ENCODE measurements at places on chromosomes 2 and 18. TPM values are rescaled to one million over a fixed set of nuclear protein-coding genes. Genes with fewer than 3 reads are reported as not detected.

DNA sequence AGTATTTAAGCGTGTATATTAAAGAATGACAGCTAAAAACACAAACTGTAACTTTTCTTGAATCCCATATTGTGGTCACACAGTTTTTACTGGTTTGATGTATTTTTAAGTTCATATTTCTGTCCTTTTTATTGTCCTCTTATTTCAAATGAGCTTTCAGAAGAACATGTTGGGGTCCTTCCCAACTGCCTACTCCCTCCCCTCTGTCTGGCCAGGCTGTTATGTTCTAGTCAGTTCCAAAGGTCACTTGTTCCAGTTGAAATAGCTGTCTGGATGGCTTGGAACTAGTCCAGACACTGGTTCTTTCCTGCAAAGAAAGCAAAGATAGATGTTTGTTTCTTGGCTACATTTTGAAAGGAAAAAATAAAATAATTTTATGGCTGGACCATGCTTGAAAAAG lies 306.9 kb downstream of the GULP1 start:
- DNase-seq: no peak

Gene NYAP2
- not detected for polyA plus RNA-seq

Gene OBSL1
- polyA plus RNA-seq: 93.0 TPM

GRCh38 chr2:233474308-233475160 lies 92.0 kb downstream of the USP40 start:
- no peak for DNase-seq

DNA sequence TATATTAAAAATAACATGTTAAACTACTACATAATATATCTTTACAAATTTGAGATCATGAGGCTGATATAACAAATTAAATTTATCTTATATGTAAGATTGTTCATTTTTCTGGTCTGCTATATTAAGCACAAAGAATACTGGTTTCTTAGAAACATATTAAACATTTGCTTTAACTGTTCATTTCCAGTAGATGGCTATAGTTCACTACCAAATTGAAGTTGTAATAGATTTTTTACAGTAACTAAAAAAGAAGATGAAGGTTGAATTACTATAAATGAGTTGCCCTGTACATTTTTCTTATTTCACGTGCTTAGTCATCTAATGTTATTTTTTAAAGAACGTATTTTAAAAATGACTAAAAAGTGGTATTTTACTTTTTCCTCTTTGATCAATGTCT lies 57.0 kb downstream of the ZNF407 start:
- DNase-seq: peak; percentile 11

- no peak for DNase-seq
Observed at GRCh38 chr2:86439879-86440630, 1.1 kb upstream of the KDM3A start.

Gene CNNM3
- polyA plus RNA-seq: 14.7 TPM

Gene RBM44
- polyA plus RNA-seq: 0.30 TPM
